NCI-H460 (cell line): ENCODE measurements at places on chromosomes 12 and 14. TPM values are rescaled to one million over a fixed set of nuclear protein-coding genes. Genes with fewer than 3 reads are reported as not detected.

The PLA2G1B gene
- not detected in 2 replicates for total RNA-seq

The C1S gene
- total RNA-seq: 21.1 and 21.9 TPM in 2 replicates

The PTCSC3 gene
- total RNA-seq: not detected in 2 replicates

The TEX52 gene
- not detected in 2 replicates for total RNA-seq

The C12orf50 gene
- total RNA-seq: not detected in 2 replicates

The HSPB8 gene
- 35.8 and 36.9 TPM in 2 replicates for total RNA-seq

The PIANP gene
- not detected in 2 replicates for total RNA-seq

The TMEM63C gene
- not detected in 2 replicates for total RNA-seq

The ALDH1L2 gene
- total RNA-seq: 37.4 and 54.1 TPM in 2 replicates

The CYP46A1 gene
- total RNA-seq: 0.02 TPM in 1 of 2 replicates, not detected in the other

The PCNX4 gene
- 68.7 and 78.5 TPM in 2 replicates for total RNA-seq

The NID2 gene
- total RNA-seq: 63.2 and 66.1 TPM in 2 replicates

The ZCRB1 gene
- 94.7 and 115 TPM in 2 replicates for total RNA-seq

The VIPAS39 gene
- total RNA-seq: 17.9 and 21.1 TPM in 2 replicates

The CMAS gene
- total RNA-seq: 30.3 and 40.1 TPM in 2 replicates

The TSPAN19 gene
- total RNA-seq: 0.10 TPM in 1 of 2 replicates, not detected in the other

The FGD4 gene
- 4.2 and 4.4 TPM in 2 replicates for total RNA-seq

The KRT3 gene
- not detected in 2 replicates for total RNA-seq

The HOXC11 gene
- total RNA-seq: 0.29 and 0.42 TPM in 2 replicates

The OTOGL gene
- 2.9 and 3.4 TPM in 2 replicates for total RNA-seq

The CCDC196 gene
- not detected in 2 replicates for total RNA-seq

The LRRC10 gene
- not detected in 2 replicates for total RNA-seq

The BDKRB2 gene
- total RNA-seq: not detected in 2 replicates

The C14orf132 gene
- total RNA-seq: 0.06 and 0.22 TPM in 2 replicates

The SPX gene
- total RNA-seq: 310 and 328 TPM in 2 replicates

The CLEC2D gene
- 0.29 and 1.5 TPM in 2 replicates for total RNA-seq

The OR6C74 gene
- not detected in 2 replicates for total RNA-seq

The GLT1D1 gene
- total RNA-seq: not detected in 2 replicates

The TAS2R43 gene
- total RNA-seq: not detected in 2 replicates

The THTPA gene
- 15.3 and 23.6 TPM in 2 replicates for total RNA-seq

The HRK gene
- total RNA-seq: 0.25 and 0.52 TPM in 2 replicates

The LRRIQ1 gene
- 0.72 and 2.5 TPM in 2 replicates for total RNA-seq

The CLEC6A gene
- not detected in 2 replicates for total RNA-seq

The LTBP2 gene
- total RNA-seq: 0.43 and 0.79 TPM in 2 replicates

The SP1 gene
- total RNA-seq: 49.4 and 51.7 TPM in 2 replicates

The FGF6 gene
- not detected in 2 replicates for total RNA-seq

The OR6C2 gene
- total RNA-seq: not detected in 2 replicates

The ACSM4 gene
- total RNA-seq: not detected in 2 replicates

The SERPINA3 gene
- total RNA-seq: not detected in 2 replicates

The B3GNT4 gene
- 0.35 and 0.40 TPM in 2 replicates for total RNA-seq

The SALL2 gene
- total RNA-seq: 0.66 and 0.67 TPM in 2 replicates

The TMPRSS12 gene
- total RNA-seq: not detected in 2 replicates

The DENND5B gene
- 18.9 and 19.0 TPM in 2 replicates for total RNA-seq

The KSR2 gene
- not detected in 2 replicates for total RNA-seq
